Hepatic stellate cell (primary cell): ENCODE measurements at places on chromosomes 1 and 21.

DNA sequence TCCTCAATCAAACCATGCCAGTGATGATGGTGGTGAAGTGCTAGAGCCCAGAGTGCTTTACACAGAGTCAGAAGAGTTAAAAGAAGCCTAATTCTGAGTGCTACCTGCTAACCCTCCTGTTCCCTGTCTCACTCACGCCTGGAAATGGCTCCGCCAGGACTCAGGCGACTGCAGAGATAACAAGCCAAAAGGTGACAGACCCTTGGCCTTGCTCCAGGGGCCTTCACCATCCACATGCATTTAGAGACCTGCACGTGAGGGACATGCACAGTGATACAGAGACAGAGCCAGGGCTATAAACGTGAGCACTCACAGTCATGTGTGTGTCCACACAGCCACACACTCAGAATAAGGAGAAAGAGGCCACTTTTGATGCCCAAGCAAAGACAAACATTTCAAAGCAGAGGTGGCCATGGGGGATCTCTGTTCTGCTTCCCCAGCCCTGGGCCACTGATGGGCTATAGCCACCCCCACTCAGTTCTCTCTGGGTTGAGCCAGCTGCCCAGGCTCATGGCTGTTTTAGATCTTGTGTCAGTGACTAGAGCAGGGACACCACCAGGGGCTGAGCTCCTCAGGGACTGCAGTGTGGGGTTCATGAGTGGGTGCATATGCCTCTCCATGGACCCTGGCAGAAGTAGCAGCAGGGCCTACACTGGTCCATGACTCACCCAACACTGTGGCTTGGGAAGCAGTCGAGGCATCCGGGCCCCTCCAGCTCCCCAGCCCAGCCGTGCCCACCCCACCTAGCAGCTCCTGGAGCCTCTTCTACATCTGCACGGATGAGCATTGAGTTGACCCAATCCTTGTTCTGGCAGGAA lies 117.2 kb downstream of the EPHB2 start:
- no peak for DNase-seq

DNA sequence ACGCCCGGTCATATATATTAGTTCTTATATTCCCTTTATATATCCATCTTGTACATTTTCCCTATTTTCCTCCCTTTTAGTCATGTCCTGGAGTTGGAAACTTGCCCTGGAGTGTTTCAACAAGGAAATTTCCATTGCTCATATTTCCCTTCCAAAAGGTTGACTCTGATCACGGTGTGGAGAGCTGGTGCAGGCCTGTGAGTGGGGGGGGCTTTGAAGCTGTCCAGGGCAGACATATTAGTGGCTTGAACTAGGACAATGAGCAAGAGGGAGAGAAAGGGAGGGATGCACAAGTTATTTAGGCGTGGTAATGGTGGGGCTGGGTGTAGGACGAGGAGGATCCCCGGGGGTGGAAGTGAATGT lies 30.4 kb upstream of the TMEM61 start:
- no peak for DNase-seq

GRCh38 chr1:112833806-112834205 lies 118.7 kb upstream of the PPM1J start:
- DNase-seq, result no peak

GRCh38 chr1:174890024-174890423 lies 109.7 kb upstream of the CACYBP start:
- no peak for DNase-seq

- no peak for DNase-seq
Observed at GRCh38 chr1:200033511-200034261, 6.2 kb downstream of the NR5A2 start.

GRCh38 chr1:240189386-240189989 lies 97.8 kb downstream of the FMN2 start:
- peak; percentile 14 for DNase-seq

- DNase-seq, result peak; percentile 51
Observed at GRCh38 chr1:89951766-89952604, 42.9 kb upstream of the ZNF326 start.

- no peak for DNase-seq
Observed at GRCh38 chr21:31566611-31567010, 92.9 kb upstream of the SOD1 start.

- DNase-seq, result no peak
Observed at GRCh38 chr1:195740862-195741261, 867.4 kb downstream of the KCNT2 start.

DNA sequence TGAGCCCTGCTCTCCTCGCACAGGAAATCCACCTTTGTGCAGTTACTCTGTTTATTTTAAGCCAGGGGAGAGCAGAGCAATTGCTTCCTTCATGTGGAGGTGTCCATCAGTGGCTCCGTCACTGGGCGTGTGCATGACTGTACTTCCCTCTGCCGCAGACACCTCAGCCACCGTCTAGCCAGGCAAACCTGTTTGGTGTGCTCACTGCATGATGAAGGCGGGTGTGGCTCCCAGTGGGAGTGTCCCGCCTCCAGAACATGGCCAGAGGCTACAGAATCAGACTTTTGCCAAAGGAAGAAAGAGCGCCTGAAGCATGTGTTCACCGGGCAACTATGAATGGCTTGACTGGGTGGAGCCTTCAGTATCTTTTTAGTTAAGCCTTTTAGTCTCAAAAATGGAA lies 26.1 kb upstream of the LAMC2 start:
- no peak for DNase-seq

GRCh38 chr1:172401477-172401876 lies 19.0 kb upstream of the C1orf105 start:
- no peak for DNase-seq

GRCh38 chr1:3275471-3276340 lies 178.8 kb upstream of the ARHGEF16 start:
- DNase-seq, result peak; percentile 46

GRCh38 chr1:159091180-159091560 lies 14.6 kb upstream of the AIM2 start:
- DNase-seq, result no peak

GRCh38 chr1:94425821-94426484 lies 7.8 kb downstream of the ABCD3 start:
- no peak for DNase-seq

GRCh38 chr1:36882536-36883285 lies 151.6 kb downstream of the GRIK3 start:
- no peak for DNase-seq

- no peak for DNase-seq
Observed at GRCh38 chr1:20987831-20988825, 188.6 kb downstream of the EIF4G3 start.

- no peak for DNase-seq
Observed at GRCh38 chr1:55792870-55793269, 577.7 kb upstream of the USP24 start.

GRCh38 chr1:26853156-26853555 lies 9.8 kb upstream of the SFN start:
- DNase-seq, result peak; percentile 98

GRCh38 chr1:238112952-238113621 lies 222.4 kb upstream of the ZP4 start:
- DNase-seq, result no peak

DNA sequence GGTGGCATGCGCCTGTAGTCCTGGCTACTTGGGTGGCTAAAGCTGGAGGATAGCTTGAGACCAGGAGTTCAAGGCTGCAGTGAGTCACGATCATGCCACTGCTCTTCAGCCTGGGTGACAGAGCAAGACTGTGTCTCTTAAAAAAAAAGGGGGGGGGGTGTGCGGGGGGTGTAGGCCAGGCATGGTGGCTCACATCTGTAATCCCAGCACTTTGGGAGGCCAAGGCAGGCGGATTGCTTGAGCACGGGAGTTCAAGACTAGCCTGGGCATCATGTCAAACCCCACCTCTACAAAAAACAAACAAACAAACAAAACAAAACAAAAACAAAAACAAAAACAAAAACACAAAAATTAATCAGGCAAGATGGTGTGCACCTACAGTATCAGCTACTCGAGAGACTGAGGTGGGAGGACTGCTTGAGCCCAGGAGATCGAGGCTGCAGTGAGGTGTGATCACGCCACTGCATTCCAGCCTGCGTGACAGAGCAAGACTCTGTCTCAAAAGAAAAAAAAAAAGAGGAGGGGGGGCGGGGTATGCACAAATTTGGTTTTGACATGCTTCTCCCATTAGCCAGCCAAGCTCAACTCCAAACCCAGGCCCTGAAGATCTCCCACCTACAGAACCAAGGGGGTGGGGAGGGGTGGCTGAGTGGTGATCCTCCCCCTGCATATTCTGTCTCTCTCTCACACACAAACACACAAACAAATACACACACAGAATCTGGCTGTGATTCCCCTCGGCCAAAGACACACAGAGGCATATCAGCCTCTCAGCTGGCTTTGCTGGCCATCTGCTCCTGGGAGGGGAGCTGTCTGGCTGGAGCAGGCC lies 3.1 kb downstream of the PTAFR start:
- no peak for DNase-seq

DNA sequence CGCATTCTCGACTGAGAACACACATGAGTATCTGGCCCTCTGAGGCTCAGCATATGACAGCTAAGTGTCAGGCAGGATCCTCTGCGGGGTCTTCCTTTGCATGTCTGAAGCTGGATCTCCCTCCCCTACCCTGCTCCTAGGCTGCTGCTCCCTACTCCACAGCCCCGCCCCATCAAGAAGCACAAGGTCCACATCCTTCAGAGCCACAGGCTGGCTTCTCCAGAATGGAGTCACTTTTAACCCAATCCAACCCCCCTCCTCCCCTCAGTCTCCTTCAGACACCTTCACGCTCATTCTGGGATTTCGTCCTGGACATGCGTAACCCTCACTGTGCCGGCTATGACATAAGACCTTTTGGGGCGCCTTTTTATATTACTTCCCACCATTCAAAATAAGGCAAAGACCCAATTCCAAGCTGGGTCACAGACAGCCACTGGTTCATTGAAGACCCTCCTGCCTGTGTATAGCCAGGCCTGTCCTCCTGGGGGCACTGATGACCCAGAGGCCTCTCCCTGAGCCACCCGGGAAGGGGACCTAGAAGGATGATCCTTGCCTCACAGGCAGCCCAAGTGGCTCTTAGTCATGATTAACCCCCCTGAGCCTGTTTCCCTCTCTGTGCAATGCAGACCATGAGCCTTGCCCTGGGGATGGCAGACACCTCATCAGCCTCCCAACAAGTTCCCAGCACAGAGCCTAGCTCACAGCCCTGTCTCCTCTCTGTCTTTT lies 4.7 kb downstream of the ADGRB2 start:
- DNase-seq, result no peak

- no peak for DNase-seq
Observed at GRCh38 chr1:162444903-162445302, 33.0 kb upstream of the SH2D1B start.

DNA sequence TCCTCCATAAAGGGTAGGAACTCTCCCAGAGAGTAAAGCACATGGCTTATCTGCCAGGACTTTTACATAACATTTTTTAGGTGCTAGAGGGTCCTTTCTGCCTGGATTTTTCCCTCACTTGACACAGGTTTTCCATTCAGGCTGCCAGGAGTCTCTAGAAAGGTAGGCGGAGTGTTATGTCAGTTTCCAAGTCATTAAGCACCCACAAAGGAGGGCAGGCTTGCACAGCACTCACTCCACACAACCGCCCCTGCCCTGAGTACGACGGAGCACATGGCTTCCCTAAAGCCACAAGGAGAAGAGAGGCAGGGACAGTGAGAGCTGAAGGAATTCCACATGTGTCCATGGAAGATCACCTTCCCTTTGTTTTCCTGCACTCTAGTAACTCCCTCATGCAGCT lies 55.7 kb downstream of the CAPZB start:
- no peak for DNase-seq

DNA sequence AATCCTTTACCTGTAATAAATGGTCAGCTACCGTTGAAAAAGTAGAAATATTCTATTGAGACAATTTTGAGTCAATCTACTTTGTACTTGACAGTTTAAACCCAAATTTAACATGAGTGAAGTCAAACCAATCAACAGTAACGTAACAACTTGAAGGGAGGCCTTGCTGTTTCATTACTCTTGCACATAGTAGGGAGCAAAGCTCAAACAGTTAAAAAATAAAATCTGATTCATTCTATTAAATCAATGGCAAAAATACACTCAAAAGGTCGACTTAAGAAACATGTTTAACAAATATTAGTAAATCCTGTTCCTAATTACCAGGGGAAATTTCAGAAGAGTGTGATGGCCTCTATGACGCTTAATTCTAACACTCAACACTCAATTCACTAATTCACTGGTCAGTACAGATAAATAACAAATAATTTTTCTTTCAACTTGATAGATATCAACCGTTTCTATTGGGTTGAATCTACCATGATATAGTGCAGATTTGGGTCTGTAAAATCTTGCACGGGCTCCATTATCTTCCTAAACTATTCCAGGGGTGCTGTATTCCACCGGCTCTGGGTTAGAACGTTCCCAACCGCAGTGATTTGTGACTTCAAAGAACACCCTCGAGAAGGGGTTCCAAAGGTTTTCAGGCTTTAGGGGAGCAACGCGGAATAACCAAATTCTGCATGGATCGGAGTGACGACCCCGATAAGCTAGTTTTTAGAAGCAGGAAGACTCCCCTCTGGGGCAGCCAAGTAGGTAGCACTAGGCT lies 1.4 kb downstream of the TARBP1 start:
- no peak for DNase-seq

- no peak for DNase-seq
Observed at GRCh38 chr1:221408117-221408803, 333.6 kb downstream of the DUSP10 start.

- no peak for DNase-seq
Observed at GRCh38 chr1:32125313-32125712, 17.5 kb downstream of the KPNA6 start.

- DNase-seq, result peak; percentile 52
Observed at GRCh38 chr1:7207875-7208646, 422.8 kb downstream of the CAMTA1 start.

DNA sequence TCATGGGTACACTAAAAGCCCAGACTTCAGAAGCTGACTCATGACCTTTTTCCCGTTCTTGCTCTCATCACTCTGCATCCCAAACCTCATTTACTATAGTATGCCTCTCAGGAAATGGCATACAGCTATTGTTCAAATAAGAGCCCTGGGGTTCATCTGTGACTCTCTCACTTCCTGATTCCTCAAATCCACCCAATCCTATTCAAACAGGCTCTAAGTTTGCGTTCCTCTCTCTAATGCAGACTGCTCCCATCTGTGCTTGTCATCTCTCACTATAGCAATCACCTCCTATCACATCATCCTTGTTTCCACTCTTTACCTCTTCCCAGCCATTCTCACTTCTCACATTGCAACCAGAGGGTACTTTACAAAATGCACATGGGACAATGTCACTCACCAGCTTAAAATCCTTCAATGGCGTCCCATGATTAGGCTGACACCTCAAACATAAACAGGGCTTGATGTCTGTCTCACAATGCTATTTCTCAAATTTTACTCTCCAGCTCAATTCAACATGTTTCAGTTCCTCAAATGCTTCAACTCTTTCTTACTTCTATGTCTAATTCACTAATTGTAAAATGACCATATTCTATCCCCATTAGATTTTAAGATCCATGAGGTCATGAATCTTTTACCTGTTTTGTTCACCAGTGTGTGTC lies 408.4 kb downstream of the NTNG1 start:
- no peak for DNase-seq

GRCh38 chr1:228510803-228511413 lies 23.7 kb downstream of the RNF187 start:
- no peak for DNase-seq
